ENCODE measurements at places on chromosomes 12 and 14.

DNA sequence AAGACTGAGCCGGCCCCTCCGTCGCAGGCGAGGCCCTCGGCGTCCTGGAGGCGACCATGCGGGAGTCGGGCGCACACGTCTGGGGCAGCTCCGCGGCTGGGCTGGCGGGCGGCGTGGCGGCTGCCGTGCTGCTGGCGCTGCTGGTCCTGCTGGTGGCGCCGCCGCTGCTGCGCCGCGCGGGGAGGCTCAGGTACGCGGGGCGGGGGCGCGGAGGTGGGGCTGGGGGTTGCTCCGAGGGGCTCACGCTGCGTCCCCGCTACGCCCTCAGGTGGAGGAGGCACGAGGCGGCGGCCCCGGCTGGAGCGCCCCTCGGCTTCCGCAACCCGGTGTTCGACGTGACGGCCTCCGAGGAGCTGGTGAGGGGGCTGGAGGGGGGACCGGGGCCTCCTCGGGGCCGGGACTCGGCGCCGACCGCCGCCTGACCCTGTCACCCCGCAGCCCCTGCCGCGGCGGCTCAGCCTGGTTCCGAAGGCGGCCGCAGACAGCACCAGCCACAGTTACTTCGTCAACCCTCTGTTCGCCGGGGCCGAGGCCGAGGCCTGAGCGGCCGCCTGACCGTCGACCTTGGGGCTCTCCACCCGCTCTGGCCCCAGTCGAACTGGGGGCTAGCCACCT, 7.8 kb downstream of the AMN start:
- DNase-seq, result no peak

GRCh38 chr12:123444092-123445026, 7.9 kb upstream of the RILPL2 start:
- no peak for DNase-seq

DNA sequence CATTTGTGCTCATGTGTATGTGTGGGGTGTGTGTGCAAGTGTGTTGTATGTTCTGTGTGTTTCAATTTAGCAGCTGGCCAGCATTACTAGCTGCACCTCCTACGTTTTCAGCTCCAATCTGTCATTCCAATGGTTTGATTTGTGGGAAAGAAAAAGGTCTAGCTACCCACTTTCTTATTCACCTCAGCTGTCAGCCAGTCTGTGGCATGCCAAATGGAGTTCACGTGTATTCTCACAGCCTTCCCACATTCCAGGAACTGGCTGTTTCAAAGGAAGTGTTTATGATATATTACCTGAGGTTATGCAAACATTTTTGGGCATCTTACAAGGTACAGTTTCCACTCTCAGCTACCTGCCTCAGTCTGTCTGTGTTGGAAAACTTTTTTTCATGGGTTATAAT, 220.2 kb upstream of the CPNE8 start:
- no peak for DNase-seq

GRCh38 chr12:124422142-124422569, 127.3 kb downstream of the RFLNA start:
- DNase-seq, result no peak

- peak; percentile 26 for DNase-seq
Measured at GRCh38 chr14:104289507-104289906, 151.1 kb downstream of the KIF26A start.

DNA sequence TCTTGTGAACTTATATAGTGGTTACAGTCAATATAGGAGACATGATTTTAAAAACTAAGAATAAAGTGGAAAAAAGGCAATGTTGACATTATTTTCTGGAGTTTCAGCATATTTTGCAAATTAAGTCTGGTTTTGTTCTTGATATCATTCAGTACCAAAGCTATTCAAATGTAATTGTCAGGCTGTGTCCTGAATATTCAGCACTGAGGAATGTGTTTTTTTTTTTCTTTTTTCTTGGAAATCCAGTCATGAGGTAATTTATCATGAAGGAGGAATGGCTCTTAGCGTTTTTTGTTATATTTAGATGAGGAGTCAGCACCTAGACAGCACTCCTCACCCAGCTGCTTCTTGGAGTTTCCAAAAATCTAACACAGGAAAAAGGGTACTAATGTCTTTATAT, 225.5 kb downstream of the CCDC91 start:
- no peak for DNase-seq

DNA sequence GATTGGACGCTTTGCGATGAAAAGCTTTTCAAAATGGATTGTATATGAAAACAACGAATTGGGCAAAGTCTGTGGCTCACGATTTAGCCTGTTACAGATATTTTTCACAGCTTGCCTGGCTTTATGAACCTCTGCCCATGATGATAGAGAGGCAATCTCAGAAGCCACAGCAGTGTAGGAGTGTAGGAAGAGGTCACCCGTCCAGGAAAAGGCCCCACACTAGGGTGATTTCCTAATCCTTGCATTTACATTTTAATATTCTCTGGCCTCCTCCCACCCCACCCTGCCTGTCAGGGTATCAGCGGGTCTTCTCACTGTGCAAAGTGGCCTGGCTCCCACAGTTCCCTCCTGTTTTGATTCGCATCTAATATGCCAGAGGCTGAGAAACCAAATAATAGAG, 81.8 kb upstream of the FOXN3 start:
- DNase-seq, result no peak

- peak; percentile 65 for DNase-seq
Measured at GRCh38 chr14:92632546-92633273, 115.7 kb downstream of the LGMN start.

- no peak for DNase-seq
Measured at GRCh38 chr12:54026640-54027441, 1.4 kb upstream of the HOXC6 start.

DNA sequence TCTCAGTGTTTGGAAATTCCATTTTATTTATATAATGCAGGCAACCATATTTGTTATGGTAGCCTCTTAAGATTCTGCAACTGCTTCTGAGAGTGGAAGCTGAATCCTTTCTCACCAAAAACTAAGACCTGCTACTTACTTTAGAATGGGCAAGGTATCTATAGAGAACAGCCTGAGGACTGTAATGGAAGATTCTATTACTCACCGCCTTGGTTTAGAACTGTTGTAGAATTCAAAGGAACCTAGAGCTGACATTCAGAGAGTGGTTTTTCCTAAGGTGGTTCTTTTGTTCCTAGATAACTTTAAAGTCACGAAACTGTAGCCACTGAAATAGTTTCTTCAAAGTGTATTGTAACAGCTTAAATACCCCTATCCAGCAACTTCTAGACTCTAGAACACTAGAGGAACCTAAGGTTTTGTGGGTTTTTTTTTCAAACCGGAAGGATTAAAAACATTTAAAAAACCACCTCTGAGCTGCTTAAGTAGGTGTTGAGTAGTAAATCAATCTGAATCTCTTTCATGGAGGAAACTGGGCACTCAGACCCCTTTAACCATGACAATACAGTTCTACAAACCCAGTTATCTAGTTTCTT, 4.2 kb downstream of the TDP1 start:
- DNase-seq, result no peak

DNA sequence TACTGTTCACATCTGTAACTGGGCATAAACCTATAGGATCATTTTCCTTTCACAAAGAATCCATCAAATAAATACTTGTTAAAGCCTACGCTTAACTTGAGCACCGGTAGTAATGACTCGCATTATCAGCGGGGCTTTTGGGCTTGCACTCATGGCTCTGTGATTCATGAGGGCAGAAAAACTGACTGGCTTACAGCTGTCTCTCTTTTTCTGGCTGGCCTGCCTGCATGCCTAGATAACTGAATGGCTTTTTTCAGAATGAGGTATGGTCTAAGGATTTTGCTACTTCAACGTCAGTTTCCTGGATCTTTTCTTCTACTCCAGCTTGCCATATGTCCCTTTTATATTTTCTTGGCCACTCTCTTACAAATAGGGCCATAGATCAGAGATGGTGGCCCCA, 531.1 kb downstream of the NRXN3 start:
- DNase-seq, result no peak

DNA sequence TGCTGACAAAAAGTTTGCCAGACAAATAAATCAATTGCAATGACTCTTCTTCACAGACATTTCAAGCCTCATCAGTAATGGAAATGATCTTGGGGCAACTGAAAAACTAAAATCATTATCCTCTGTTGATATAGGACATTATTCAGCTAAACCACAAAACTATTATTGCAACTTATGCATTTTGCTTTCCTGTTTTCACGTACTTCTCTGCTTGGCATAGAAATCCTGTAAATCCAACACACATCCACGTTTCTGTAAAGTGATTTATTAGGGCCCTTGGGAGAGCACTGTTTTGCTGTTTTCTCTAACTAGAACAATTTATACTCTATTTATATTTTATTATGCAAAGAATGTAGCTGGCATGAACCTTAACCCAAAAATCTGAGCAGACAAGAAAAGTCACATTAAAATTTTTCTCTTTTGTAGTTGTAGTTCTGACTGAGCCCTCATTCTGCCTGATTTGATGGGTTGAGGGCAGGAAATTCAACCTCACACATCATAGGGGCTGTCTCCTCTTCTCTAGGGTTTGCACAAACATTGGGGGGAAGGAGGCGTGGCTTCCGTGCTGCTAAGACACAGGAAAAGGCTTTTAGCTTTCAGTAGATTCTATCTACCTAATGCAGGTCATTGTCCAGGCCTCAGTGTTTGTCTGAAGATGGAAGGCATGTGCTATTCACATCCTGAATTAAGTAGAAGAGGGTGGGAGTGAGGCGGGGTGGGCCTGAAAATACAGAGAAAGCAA, 11.5 kb upstream of the NUP107 start:
- no peak for DNase-seq

DNA sequence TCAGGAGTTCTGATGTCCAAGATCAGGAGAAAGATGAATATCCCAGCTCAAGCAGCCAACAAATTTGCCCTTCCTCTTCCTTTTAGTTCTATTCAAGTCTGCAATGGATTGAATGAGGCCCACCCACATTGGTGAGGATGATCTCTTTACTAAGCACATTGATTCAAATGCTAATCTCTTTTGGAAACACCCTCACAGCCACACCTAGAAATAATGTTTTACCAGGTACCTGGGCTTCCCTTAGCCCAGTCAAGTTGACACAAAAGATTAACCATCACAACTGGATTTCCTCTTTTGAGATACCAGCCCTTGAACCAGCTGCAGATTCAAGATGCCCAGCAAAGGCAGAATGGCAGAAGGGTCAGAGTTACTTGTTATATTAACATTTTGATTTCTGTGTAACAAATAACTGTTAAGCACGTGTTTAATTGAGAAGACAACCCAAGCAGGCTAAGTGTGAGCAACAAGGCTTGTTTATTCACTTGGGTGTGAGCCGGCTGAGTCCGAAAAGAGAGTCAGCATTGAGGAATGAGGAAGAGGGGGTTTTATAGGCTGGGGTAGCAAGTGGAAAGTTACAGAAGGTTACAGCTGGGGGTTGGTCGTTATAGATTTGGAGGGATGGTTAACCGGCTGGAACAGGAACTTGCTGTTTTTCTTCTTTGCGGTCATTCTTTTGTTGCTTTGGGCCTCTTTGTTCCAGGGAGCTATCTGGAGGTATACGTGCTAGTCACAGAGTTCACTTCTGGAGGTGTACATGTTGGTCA, 180.3 kb downstream of the EMP1 start:
- no peak for DNase-seq

DNA sequence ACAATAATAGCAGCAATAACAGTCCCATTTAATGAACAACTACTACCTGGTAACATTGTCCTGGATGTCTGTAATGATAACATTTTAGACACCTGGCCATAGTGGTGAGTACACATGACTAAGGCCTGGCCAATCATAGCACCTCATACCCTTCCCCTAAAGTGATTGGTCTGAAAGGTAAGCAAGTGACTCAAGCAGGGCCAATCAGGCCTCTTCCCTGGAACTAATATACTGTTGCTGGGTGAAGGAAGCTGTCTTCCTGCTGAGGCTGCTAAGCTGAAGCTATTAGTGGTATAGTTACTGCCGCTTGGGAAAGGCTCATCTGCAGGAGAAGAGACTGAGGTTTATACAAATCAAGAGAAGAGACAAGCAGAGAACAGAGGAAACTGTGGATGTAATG, 18.7 kb upstream of the NOS1 start:
- no peak for DNase-seq

DNA sequence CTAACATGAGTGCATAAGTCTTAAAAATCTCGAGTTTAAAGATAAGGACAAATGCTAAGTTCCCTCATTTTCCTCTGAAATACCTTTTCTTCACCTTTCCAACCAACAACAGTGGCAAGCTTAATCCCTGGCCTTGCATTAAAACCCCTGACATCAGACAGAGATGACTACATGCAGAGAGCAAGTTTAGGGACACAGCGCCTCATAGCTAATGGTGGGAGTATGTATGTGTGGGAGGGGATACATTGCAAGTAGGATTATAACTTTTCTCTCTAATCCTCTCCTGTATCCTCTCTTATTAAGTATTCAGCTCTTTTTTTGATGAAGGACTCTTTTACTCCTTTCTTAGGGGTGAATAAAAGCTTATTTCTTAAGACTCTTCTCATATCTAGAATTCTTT, 547.1 kb downstream of the CCER1 start:
- DNase-seq, result no peak

GRCh38 chr14:53389202-53389601, 236.1 kb upstream of the DDHD1 start:
- no peak for DNase-seq

DNA sequence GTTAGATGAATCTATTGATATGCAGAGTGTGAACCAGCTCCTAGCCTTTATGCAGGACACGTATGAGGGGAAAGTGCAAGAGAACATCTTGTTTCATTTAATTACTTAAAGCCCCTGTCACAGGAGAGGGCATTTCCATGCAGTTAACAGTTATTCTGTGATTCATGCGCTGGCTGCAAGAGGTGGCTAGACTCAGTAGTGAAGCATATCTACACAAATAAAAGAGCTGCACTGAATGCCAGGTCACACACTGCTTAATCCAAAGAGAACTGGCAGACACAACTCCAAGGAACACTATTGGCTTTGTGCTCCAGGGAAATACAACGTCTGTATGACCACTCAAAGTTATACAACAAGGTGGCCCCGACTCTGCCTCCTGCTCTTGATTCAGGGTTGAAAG, 394.1 kb downstream of the C12orf75 start:
- DNase-seq, result no peak

DNA sequence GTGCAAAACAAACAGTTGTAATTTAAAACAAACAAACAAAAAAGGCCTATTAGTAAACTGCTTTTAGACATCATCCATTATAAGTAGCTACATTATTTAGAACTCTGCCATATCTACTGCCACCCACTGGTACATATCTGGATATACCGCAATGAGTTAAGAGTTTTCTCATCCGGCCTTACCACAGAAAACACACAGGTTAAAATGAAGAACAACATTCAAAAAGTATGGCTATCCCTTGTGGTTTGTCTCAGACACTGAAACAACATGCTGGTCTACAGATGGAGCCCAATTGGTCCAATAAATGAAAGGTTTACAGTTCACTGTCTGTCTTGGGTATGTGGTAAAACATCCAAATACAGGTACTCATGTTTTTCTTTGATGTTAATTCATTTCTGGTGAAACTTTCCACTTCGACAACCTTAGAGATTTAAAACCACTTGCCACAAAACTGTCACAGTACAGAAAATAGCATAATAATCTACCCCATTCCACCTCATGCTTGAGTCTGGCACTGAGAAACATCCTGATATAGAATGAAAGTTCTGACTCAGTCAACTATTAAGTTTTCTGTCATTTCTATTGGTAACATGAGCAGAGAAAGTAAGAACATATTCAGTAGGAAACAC, 354.3 kb downstream of the CEP128 start:
- DNase-seq, result no peak
